ENCODE measurements at places on chromosomes 11 and 22. TPM values are rescaled to one million over a fixed set of nuclear protein-coding genes. Genes with fewer than 3 reads are reported as not detected.

DNA sequence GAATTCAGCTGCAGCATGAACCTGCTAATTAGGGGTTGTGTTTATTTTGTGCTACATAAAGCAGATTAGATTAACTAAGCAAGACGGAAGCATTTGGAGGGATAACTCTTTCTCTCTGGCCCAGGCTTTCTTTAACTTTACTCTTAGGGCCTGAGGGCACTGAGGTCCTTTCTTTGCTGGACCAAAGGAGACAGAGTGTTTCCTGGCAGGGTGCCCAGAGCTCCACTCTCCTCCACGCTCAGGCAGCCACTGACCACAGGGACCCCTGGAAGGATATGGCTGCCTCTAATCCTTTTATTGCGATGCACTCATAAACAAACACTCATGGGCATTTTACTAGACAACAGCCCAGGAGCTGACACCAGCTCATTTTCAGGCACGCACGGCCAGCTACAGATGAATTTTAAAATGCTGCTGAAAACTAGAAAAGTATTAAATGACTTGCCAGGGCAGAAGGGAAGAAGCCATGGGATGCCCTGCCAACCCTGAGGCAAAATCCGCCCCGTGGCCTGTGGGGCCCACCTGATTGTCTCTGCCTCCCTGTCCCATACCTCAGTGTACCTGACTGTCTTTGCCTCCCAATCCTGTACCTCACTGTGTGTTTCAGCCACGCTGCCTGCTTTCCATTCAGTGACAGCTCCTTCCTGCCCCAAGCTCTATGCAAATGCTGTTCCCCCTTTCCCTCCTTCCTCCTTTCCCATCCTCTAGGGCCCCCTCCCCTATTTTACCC lies 192.6 kb upstream of the NAV2 start:
- H3K27ac ChIP-seq = no peak overlapping the region
- no peaks in the 10 kb centered on the region for H3K27me3 ChIP-seq
- no peak overlapping the region for H3K4me3 ChIP-seq
- H3K36me3 ChIP-seq = no peaks in the 10 kb centered on the region

- H3K4me1 ChIP-seq = peaks cover 30% of the 10 kb centered on the region
- no peaks in the 10 kb centered on the region for H3K36me3 ChIP-seq
- no peak overlapping the region for H3K27ac ChIP-seq
- H3K27me3 ChIP-seq = no peaks in the 10 kb centered on the region
- no peak for DNase-seq
Observed at GRCh38 chr22:19852177-19852781, 2.4 kb downstream of the GNB1L start.

DNA sequence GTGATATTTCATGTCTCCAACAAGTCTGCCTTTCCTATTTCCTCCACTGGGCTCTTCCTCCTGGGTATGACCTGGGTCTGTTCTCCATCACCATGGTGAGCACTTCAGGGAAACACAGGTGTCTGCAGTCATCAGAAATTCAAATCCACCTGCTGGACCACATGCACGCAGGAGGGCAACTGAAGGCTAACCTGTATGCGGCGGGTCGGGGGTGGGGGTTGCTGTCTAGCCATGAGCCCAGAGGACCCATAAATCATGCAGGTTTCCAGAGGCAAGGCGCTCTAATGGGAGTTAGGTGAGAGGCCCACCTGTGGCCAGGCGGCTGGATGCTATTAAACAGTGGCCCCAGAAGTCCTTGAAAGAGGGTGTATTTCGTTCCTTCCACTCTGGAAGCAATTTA lies 11.1 kb upstream of the PAMR1 start:
- peaks cover 20% of the 10 kb centered on the region for H3K4me1 ChIP-seq
- DNase-seq = no peak
- no peaks in the 10 kb centered on the region for H3K27me3 ChIP-seq
- no peak overlapping the region for H3K4me3 ChIP-seq
- no peak overlapping the region for H3K27ac ChIP-seq

GRCh38 chr11:72609476-72609875 lies 64.7 kb downstream of the PDE2A start:
- DNase-seq = no peak
- no peak overlapping the region for H3K27ac ChIP-seq
- H3K27me3 ChIP-seq = peaks cover 48% of the 10 kb centered on the region
- no peaks in the 10 kb centered on the region for H3K36me3 ChIP-seq
- peaks cover 41% of the 10 kb centered on the region for H3K4me1 ChIP-seq
- H3K4me3 ChIP-seq = no peak overlapping the region

The CHEK1 gene
- 2.3 TPM for total RNA-seq

GRCh38 chr11:10309163-10310093 lies 4.6 kb downstream of the ADM start:
- H3K4me3 ChIP-seq = no peak overlapping the region
- H3K36me3 ChIP-seq = no peaks in the 10 kb centered on the region
- H3K27ac ChIP-seq = peak overlapping the region; percentile 44
- H3K27me3 ChIP-seq = no peaks in the 10 kb centered on the region
- peak; percentile 64 for DNase-seq
- H3K4me1 ChIP-seq = peaks cover 59% of the 10 kb centered on the region

DNA sequence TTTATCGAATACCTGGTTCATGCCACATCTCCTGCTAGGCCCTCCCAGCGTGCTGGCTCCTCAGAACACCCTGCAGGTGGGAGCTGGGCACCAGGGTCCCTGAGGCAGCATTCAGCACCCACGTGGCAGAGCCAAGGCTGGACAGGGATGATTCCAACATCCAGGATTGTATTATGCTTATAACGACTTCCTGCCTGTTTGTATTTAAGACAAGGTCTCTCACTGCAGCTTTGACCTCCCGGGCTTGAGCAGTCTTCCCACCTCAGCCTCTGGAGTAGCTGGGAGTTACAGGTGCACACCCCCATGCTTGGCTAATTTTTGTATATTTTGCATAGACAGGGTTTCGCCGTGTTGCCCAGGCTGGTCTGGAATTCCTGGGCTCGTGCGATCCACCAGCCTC lies 64.7 kb upstream of the WNT7B start:
- no peak overlapping the region for H3K4me3 ChIP-seq
- DNase-seq = no peak
- H3K27me3 ChIP-seq = no peaks in the 10 kb centered on the region

DNA sequence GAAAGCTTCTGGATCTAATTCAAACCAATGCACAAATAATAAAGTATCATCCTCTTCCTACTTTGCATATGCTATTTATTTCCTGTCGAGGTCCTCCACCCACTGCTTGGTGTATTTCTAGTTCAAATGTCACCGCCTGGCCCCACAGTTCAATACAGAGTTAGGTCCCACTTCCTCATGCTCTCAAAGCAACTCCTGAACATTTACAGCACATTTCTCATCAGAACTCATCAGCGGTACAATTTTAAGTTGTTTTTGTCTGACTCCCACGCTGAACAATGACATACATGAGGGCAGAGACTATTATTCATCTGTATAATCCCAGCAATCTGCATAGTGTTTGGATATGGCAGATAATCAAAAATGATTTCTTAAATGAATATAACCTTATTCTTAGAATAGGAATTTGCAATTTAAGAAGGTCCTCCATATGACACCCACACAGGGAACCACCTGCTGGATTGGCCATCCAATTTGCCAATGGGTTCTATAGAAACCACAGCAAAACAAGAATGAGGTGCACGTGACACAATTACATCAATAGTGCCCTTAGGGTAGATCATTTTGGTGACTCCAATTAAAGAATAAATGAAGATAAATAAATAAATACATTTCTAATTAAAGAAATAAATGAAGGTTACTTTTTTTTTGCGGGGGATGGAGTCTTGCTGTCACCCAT lies 54.2 kb downstream of the SLC25A17 start:
- no peak overlapping the region for H3K4me3 ChIP-seq
- DNase-seq = no peak
- H3K27ac ChIP-seq = no peak overlapping the region
- H3K4me1 ChIP-seq = no peaks in the 10 kb centered on the region
